ENCODE measurements at places on chromosomes 12 and 14.
A peak's percentile ranks its signal among the peaks of the same experiment; 100 is the strongest.

GRCh38 chr12:75489187-75489586 lies 8.6 kb downstream of the GLIPR1 start:
- no peak for DNase-seq

DNA sequence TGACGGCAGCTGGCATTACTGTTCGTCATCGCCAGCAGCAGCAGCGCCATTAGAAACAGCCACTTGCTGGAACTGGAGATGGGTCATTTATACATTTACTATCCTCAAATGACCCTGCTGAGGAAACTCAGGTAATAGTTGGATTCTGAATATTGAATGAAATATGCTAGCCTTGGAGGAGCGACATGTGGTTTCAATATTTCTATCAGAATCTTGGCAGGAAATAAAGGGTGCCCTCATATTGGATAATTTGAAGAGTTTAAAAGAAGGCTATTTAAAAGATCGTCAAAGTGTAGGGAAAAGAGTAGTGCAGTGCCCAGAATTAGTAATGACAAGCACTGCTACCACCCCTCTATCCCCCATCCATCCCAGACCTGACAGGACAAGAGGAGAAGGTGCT lies 109.6 kb upstream of the CPM start:
- no peak for DNase-seq

- DNase-seq, result no peak
These were observed 14.1 kb upstream of the GALNT9 start for GRCh38 chr12:132343294-132344004.

GRCh38 chr12:17438141-17438540 lies 651.9 kb downstream of the RERGL start:
- no peak for DNase-seq

GRCh38 chr12:107684990-107685359 lies 624 bp upstream of the PWP1 start:
- no peak for DNase-seq

DNA sequence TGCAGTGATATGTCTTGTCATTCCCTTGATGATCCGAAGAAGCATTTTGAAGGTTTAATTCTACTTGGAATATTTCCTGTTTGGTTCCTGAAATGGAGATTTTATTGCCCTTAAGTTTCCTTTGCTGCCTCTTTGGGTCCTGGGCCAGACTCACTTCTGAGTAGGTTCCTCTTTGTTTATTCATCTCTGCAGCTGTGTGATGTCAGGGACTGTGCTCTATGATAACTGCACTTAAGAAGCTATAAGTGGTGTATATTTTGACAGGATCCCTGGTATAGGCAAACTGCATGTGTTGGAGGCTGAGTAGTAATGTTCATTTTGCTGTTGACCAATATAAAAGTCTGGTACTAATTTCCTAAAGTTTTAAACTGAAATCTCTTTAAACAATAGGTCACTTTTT lies at the start of gene KLRC4:
TSS of gene KLRC4 (minus strand) at position 366 of the 400 bp plus-strand sequence. CDS start at position 184, 182 bp downstream.
- peak; percentile 57 for DNase-seq

- DNase-seq, result peak; percentile 56
These were observed 114.5 kb downstream of the RAD51B start for GRCh38 chr14:67934087-67934486.

DNA sequence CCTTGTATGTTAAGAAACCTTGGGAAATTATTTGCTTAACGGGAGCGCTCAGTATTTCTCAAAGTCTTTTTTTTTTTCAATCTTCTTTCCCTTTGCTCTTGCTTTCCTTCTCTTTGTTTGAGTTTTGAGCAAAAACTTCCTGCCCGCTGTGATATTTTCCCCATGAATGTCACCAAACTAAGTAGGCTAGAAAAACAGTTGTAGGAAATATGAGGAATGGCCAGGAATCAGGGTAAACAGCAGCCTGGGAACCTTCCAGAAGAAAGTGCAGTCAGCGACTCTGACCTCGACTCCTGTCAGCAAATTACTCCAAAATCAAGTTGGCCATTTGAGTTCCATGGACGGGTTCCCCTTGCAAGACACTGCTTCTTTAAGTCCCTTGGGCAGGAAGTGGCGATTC lies 11.6 kb upstream of the RFLNA start:
- DNase-seq, result no peak

DNA sequence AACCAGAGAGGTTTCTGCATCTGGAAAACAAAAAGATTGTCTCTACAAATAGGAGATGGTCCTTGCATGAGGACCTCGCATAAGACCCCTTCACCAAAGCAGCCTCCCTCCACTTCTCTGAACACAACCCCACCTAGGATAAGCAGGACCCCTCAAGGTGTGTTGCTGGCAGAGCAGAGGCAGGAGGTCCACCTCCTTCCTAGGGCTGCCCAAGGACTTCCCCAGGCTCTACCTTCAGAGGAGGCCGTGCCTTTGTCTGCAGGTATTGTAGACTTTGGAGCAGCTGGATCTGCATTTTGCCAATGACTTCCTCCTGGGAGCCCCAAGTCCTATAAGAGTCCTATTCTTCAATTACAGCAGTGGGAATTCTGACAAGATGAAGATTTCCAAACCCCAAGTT lies 67.3 kb upstream of the TSPAN11 start:
- DNase-seq, result peak; percentile 38

DNA sequence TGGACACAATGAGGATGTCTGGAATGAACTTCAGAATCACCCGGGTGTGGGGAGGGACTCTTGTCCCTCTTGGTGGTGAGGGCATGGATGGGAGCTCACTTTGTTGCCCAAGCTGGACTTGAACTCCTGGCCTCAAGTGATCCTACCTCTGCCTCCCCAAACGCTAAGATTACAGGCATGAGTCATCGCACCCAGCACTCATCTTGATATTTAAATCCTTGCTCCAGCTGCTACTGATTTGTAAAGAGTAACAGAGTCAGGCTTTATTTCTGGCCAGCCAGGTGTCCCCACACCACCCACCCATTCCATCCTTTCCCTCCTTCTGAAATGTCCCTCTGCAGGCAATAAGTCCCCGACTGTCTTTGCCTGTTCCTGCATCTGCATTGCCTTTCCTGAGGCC lies 4.9 kb downstream of the DDX54 start:
- DNase-seq, result no peak

DNA sequence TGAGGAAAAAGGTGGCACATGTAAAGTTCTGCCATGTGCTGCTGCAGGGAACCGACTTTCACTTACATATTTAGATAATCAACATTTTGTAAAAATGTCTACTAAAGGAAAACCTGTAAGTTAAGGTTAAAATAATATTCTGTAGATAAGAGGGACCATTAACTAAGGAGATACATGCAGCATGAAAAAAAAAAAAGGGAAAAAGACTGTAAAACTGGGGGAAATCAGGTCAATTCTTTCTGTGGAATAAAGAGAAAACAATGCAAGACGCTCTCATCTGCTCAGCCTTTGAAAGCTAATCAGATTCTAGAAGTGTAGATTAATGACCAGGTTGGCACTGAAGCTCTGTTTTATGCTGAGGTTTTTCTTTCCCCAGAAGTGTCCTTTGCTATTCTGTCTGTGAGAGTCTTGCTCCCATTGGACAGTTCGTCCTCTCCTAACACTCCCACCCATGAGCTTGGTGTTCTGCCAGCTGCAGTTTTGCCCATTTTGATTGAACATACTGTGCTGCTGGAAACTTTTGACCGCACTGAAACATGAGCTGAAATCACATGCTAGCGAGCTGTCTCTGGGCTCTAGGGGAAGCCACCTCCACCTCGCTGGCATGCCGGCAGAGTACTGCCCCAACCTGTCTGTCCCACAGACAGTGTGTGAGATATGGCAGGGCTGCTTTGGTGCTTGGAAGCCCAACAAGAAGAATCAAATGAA lies 39.7 kb downstream of the PPTC7 start:
- no peak for DNase-seq

DNA sequence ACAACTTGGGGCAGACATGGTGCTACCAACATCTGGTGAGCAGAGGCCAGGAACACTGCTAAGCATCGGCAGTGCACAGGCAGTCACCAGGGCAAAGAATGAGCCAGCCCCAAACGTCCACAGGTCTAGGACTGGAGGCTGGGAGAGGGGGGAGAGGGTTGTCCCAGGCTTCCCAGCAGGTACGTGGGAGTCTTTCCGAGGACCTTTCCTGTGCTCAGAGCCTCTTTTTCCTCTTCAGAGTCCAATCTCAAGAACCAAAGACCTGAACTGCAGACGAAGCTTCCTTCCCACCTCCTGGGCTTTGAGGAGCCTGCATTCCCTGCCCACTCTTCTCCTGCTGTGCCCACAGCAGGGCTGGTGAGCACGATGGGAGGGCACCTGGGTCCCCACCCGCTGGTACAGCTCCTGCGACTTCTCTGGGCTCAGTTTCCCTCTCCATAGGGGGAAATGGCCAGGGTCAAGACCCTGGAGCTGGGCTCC lies 48.7 kb downstream of the DLK1 start:
- no peak for DNase-seq

- DNase-seq, result no peak
These were observed 26.6 kb downstream of the DDX51 start for GRCh38 chr12:132117558-132117875.

DNA sequence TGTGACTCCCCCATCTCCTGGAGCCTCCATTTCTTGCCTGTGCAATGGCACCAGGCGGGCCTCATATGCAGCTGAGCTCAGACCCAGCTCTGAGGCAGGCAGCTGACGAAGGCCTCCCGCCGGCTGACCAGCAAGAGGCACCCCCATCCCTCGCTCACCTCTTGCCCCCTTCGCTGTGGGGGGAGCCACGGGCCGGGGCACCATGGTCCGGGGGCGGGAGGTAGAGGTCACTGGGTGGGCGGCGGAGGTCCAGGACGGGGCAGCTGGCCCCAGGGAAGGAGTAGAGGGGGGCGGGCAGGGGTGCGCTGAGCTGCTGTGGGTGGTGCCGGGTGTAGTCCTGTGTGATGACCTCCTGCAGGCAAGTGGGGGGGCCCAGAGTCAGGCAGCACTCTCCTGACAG lies 39.4 kb downstream of the RFLNA start:
- no peak for DNase-seq

DNA sequence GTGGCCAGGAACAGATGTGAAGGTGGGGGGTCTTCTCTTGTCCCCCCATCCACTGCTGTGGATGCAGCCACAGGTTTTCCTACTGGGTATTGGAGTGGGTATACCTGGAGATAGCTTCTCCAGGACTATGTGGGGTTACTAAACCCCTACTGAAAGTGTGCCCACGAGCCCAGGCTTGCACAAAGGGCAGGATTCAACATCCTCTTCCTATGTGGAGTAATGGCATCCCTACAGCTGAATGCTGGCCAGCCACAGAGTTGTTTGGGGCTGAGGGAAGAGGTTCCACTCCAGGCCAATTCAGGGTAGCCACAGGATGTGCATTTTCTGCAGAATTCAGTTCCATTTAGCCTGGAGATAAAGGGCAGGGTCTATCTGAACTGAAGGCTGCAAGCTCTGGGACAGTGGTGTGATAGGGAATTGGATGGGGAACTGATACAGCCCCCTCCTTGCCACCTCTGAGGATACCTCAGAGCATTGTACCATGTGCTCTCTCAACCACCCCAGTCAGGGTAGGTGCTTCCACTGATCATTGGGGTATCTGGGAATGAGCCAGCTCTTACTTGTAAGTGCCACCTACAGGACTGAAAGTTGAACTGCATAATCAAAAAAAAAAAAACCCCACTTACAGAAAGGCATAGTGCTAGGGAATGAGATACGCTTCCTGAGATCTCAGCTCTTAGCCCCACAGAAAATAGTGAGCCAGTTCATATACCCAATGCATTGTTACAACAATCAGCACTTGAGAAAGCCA lies 187.1 kb downstream of the KITLG start:
- DNase-seq, result no peak

- DNase-seq, result no peak
These were observed 32.8 kb downstream of the TC2N start for GRCh38 chr14:91834571-91834970.

GRCh38 chr14:52446355-52446754 lies 106.0 kb downstream of the TXNDC16 start:
- no peak for DNase-seq

- no peak for DNase-seq
These were observed 219.8 kb downstream of the RPS29 start for GRCh38 chr14:49366416-49366815.

GRCh38 chr12:61998791-61999190 lies 261.4 kb upstream of the USP15 start:
- DNase-seq, result no peak

DNA sequence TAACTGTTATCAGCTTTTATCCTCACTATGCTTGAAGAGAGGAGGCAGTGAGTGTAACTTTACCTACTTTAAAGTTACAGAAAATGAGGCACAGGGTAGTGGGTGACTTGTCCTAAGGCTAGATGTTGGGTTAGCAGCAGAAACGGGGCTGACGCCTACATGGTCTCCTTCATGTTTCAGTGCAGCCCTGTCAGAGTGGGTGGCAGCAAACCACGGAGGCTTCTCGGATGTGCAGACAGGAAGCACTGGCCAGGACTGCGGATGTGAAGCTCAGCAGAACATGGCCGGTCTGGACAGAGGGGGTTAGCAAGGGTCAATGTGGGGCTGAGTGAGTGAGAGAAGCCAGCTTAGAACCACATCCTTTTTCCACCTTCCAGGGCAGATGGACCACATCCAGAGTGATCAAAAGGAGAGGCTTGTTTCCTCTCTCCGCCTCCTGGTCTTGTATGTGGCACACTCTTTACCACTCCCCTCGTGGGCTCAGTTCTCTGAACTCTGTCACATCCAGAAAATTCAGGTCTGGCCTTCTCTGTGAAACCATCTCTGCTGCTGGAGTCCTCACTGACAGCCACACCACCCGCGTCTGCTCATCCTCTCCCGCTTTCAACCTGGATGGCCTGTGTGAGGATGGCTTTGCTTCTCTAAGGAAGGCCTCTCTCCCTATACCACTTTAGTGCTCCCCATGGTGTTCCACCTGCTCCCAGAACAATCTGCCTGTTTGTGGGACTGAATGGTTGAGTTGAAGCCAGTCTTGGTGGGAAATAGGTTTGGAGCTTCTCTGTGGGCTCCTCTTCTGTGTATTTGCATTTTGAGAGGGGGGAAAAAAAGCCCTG lies 14.1 kb downstream of the SUSD6 start:
- DNase-seq, result peak; percentile 73

- no peak for DNase-seq
These were observed 43.7 kb downstream of the DUSP16 start for GRCh38 chr12:12518919-12519318.

DNA sequence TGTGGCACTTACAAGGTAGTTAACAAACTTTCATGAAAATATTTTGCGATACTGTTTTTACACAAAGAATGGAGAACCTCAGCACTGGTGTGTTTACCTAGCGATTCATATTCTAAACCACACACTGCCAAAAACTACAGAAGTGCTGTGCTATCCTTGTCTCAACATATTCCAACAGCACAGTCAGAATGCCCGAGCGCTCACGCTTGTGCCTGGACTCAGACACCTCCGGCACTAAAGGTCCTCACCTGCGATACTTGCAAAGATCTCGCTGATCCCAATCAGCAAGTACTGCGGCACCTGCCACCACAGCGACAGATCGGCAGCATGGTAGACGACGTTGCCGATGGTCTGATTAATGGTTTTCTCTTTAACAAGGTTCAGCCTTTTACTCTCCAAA lies 23.2 kb downstream of the SLC15A4 start:
- DNase-seq, result no peak

All from islet precursor cell (in vitro differentiated cells).